PC-9 (cell line): ENCODE measurements at places on chromosomes 16 and 17.

DNA sequence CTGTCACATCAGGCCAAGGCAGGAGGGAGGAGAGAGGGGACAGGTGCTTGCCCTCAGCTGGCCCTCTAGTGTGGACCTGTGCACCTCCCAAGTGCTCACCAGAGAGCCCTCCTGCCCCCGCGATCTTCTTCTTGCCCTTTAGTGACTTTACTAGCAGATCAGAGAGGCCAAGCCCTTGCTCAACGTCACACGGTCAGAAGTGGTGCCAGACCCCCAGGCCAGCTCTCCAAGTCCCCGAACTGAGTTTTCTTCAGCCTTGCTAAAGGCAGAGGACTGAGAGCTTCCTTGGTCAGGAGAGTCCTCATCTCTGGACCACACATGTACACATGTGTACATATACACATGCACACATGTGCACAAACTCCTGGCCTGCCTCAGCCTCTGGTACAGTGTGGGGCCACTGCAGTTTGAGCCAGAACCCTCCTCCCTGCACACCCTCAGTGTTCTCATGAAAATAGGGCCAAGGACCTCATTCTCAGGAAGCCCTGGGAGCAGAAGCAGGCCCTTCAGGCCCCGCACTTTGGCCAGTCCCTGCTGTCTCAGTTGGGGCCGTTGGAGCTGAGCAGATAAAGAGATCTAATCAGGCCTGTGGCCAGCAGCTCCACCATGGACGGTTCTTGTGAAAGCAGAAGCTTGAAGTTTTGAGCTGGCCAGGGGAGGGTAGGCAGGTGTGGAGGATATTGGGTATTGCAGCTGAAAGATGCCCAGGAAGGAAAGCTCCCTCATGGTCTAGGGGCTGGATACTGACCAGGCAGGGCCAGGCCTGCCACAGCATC, 7.4 kb upstream of the EPX start:
- no peak for DNase-seq
- no peak overlapping the region for H3K27ac ChIP-seq
- H3K36me3 ChIP-seq, result no peaks in the 10 kb centered on the region
- H3K4me3 ChIP-seq, result no peak overlapping the region

GRCh38 chr17:38452719-38453118, 24.5 kb downstream of the ARHGAP23 start:
- no peaks in the 10 kb centered on the region for H3K27me3 ChIP-seq
- no peak overlapping the region for H3K27ac ChIP-seq
- H3K36me3 ChIP-seq, result no peaks in the 10 kb centered on the region
- no peak overlapping the region for H3K4me3 ChIP-seq
- no peak for DNase-seq
- H3K4me1 ChIP-seq, result peaks cover 83% of the 10 kb centered on the region

GRCh38 chr17:29037739-29038084, 5.2 kb upstream of the PIPOX start:
- peaks cover 65% of the 10 kb centered on the region for H3K27me3 ChIP-seq
- H3K4me3 ChIP-seq, result no peak overlapping the region
- no peak overlapping the region for H3K27ac ChIP-seq
- H3K4me1 ChIP-seq, result no peaks in the 10 kb centered on the region
- DNase-seq, result no peak

DNA sequence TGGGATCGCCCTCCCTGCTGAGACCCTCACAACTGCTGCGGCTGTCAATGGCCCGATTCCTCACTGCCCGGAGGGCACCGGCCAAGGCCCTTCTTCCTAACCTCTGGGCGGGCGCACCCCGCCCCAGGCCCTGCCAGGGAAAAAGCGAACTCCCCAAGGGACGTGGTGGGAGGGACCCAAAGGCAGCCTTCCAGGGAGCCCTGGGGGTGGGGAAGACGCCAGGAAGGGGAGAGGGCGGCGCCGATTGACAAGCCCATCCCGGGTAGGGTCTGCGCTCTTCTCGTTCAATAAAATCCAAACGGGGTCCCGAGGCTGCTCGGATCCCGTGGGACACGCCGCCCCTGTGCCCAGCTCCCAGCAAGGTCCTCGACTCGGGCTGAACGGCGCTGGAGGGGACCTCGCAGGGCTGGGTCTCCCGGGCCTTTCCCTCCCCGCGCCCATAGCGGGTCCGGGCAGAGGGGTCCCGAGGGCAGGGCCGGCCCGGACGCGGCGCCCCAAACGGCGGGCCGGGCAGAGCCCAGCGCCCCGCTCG, 416 bp downstream of the KIFC3 start:
- H3K27me3 ChIP-seq, result no peaks in the 10 kb centered on the region
- peaks cover 3% of the 10 kb centered on the region; the same call in 1 of the 2 replicates for H3K36me3 ChIP-seq
- H3K4me1 ChIP-seq, result peaks cover 57% of the 10 kb centered on the region

DNA sequence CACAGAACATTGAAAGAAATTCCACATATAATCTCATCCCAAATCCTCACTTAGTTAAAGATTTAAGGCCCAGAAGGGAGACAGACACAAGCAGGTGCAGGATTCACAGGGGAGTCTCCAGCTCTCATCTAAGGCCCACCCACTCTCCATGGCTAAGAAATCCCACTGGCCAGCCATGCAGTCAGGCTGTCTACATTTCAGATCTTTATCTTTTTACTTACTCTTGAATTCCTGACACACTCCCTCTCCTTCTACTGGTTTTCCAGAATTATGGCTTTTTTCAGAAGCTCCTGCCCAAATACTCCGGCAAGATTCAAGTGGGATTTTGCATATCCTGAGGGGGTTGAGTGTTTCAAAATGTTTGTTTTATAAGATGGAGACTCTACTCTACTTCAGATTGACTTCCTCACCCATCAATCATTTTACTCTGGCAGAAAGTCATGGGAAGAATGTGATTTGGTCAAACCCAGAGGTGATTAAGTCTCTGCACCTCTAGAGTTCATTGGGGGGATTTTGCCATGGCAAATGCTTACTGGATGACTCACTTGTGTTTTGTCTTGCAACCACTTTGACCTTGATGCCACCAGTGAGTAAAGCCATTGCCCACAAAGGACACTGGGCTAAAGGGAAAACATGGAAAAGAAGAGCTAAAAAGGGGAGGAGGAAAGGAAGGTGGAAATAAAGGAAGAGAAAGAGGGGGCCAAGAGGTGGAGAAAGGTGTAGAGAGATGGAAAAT, 688.8 kb upstream of the SALL1 start:
- no peak overlapping the region for H3K4me3 ChIP-seq
- H3K27me3 ChIP-seq, result peaks cover 4% of the 10 kb centered on the region; the same call in 1 of the 2 replicates
- no peaks in the 10 kb centered on the region for H3K4me1 ChIP-seq
- H3K27ac ChIP-seq, result no peak overlapping the region
- H3K36me3 ChIP-seq, result no peaks in the 10 kb centered on the region

DNA sequence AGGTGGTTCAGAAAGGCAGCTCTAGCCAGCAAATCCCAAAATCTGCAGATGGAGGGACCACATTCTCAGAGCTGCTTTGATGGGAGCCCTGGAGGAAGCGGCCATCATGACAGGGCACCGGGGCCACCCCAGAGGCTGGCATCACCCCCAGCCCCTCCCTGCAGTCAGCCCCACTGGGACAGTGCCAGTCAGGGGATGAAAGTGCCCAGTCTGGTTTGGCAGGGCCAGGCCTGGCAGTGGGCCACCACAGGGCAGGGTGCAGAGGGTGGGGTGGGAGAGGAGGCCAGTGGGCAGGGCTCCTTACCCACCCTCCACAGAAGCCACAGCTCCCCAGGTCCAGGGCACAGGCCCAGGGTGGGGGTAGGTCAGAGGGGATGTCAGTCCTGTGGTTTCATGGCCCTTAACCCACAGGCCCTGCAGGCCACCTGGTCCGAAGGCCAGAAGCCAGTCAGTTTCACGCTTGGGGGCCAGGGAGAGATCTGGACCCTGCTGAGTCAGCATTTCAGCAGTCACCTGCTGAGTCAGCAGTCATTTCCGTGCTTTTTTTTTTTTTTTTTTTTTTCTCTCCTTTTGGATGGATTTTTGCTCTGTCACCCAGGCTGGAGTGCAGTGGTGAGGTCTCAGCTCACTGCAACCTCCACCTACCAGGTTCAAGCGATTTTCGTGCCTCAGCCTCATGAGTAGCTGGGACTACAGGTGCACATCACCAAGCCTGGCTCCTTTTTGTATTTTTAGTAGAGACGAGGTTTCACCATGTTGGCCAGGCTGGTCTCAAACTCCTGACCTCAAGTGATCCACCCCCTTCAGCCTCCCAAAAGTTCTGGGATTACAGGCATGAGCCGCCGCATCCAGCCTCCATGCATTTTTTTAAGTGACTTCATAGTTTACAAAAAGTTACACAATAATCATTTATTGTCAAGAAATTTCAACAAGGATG, 10.4 kb downstream of the SLC25A10 start:
- no peak overlapping the region for H3K4me3 ChIP-seq
- H3K36me3 ChIP-seq, result no peaks in the 10 kb centered on the region
- H3K4me1 ChIP-seq, result peaks cover 27% of the 10 kb centered on the region
- H3K27ac ChIP-seq, result peak overlapping the region; percentile 68
- peak; percentile 99 for DNase-seq
- H3K27me3 ChIP-seq, result no peaks in the 10 kb centered on the region

- no peak overlapping the region for H3K4me3 ChIP-seq
- H3K36me3 ChIP-seq, result no peaks in the 10 kb centered on the region
- DNase-seq, result peak; percentile 43
- H3K27ac ChIP-seq, result no peak overlapping the region
- no peaks in the 10 kb centered on the region for H3K27me3 ChIP-seq
Measured at GRCh38 chr16:50747207-50747956, 5.5 kb downstream of the CYLD start.

GRCh38 chr17:42363767-42364585, 24.3 kb downstream of the STAT3 start:
- H3K4me3 ChIP-seq, result no peak overlapping the region
- DNase-seq, result no peak
- peaks cover 4% of the 10 kb centered on the region; the same call in 1 of the 2 replicates for H3K4me1 ChIP-seq
- H3K27me3 ChIP-seq, result no peaks in the 10 kb centered on the region

- peak; percentile 78 for DNase-seq
- H3K36me3 ChIP-seq, result no peaks in the 10 kb centered on the region
- peaks cover 52% of the 10 kb centered on the region for H3K4me1 ChIP-seq
- no peaks in the 10 kb centered on the region for H3K27me3 ChIP-seq
- peak overlapping the region; percentile 56 for H3K27ac ChIP-seq
Measured at GRCh38 chr17:43669971-43670644, 8.4 kb upstream of the MEOX1 start.

- H3K36me3 ChIP-seq, result peaks cover 9% of the 10 kb centered on the region; the same call in 1 of the 2 replicates
- no peak overlapping the region for H3K4me3 ChIP-seq
- no peaks in the 10 kb centered on the region for H3K27me3 ChIP-seq
- peaks cover 13% of the 10 kb centered on the region for H3K4me1 ChIP-seq
Measured at GRCh38 chr16:23406546-23407240, 46.3 kb downstream of the COG7 start.

DNA sequence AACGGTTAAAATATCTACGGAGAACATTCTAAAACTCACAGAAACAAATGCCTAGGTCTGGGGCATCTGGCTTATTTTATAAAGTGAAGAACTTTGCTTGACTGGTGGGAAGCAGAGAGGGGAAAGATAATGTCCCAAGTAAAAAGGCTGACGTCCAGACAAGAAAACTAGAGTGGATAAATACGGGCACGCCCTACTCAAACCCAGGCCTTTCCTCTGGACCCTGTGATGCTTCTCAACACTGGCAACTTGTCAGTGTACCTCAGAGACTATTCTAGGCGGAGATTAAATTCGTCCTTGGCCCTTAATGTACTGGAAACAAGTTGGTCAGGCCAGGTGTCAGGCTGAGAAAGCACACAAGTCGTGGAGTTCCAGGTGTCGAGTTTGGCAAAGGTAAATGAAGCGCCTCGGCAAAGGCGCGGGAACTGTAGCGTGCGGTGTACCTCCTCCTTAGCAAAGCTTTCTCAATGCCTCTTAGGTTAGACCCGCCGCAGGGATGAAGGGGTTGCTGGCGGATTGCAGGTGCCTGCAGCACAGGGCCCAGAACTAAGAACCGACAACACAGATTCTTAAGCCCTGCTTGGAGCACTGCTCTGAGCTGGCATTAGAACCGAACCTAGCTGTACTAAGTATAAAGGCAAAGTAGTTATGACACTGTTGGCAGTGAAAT, 668 bp upstream of the UNK start:
- H3K27ac ChIP-seq, result peak overlapping the region; percentile 94
- DNase-seq, result no peak
- peak overlapping the region; percentile 72 for H3K4me3 ChIP-seq
- H3K36me3 ChIP-seq, result no peaks in the 10 kb centered on the region
- H3K4me1 ChIP-seq, result peaks cover 52% of the 10 kb centered on the region
- no peaks in the 10 kb centered on the region for H3K27me3 ChIP-seq

GRCh38 chr16:70460737-70461261, 6.4 kb downstream of the FCSK start:
- H3K4me1 ChIP-seq, result peaks cover 3% of the 10 kb centered on the region; the same call in 1 of the 2 replicates
- H3K27me3 ChIP-seq, result no peaks in the 10 kb centered on the region
- no peak overlapping the region for H3K4me3 ChIP-seq
- H3K27ac ChIP-seq, result no peak overlapping the region
- DNase-seq, result no peak
- no peaks in the 10 kb centered on the region for H3K36me3 ChIP-seq

GRCh38 chr17:19502517-19502916, 31.1 kb upstream of the SLC47A1 start:
- DNase-seq, result no peak
- H3K4me3 ChIP-seq, result no peak overlapping the region
- no peaks in the 10 kb centered on the region for H3K27me3 ChIP-seq
- H3K27ac ChIP-seq, result no peak overlapping the region
- no peaks in the 10 kb centered on the region for H3K36me3 ChIP-seq
- H3K4me1 ChIP-seq, result no peaks in the 10 kb centered on the region

DNA sequence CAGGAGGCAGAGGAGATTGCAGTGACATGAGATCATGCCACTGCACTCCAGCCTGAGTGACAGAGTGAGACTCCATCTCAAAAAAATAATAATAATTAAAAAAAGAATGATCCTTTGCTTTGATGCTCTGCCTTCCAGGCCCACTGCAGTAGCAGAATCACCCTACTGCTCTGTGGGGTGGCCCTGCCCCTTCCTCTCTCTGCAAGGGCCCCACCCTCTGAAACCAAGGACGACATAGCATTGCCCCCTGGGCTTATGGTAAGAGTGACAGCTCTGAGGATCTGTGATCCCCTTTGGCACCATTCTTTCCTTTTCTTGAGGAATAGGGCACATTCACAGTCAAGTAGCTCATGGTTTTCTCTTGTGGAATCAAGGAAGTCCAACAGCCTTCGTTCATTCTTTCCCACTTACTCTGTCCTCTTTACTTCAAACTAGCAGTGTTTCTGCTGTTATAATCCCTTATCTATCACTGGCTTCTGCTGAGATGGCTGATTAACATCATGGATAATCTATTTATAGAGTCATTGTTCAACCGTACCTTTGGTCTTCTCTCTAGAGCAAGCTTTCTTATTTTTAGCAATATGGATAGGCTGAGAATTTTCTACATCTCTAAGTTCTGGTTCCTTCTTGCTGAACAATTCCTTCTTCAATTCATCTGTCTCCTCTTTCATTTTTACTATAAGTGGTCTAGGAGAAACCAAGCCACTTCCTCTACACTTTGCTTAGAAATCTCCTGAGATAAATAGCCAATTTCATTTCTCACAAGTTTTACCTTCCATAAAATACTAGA, 14.1 kb downstream of the RAD51C start:
- H3K4me3 ChIP-seq, result no peak overlapping the region
- H3K27me3 ChIP-seq, result no peaks in the 10 kb centered on the region
- no peak overlapping the region for H3K27ac ChIP-seq
- DNase-seq, result no peak
- H3K4me1 ChIP-seq, result peaks cover 26% of the 10 kb centered on the region

- H3K27me3 ChIP-seq, result no peaks in the 10 kb centered on the region
- H3K4me3 ChIP-seq, result peak overlapping the region; percentile 97
- H3K36me3 ChIP-seq, result no peaks in the 10 kb centered on the region
Measured at GRCh38 chr17:42153919-42154742, 658 bp downstream of the RAB5C start.

- peaks cover 23% of the 10 kb centered on the region for H3K4me1 ChIP-seq
- DNase-seq, result no peak
- no peaks in the 10 kb centered on the region for H3K27me3 ChIP-seq
- no peak overlapping the region for H3K4me3 ChIP-seq
- H3K36me3 ChIP-seq, result peaks cover 9% of the 10 kb centered on the region; the same call in 1 of the 2 replicates
- H3K27ac ChIP-seq, result no peak overlapping the region
Measured at GRCh38 chr16:24973809-24974461, 41.2 kb downstream of the ARHGAP17 start.
